ENCODE measurements at places on chromosomes 6 and 20.

- DNase-seq: no peak
Observed at GRCh38 chr6:9620263-9620662, 794.6 kb downstream of the TFAP2A start.

GRCh38 chr20:35611482-35611881 is 4.1 kb upstream of the SPAG4 start:
- DNase-seq: no peak

DNA sequence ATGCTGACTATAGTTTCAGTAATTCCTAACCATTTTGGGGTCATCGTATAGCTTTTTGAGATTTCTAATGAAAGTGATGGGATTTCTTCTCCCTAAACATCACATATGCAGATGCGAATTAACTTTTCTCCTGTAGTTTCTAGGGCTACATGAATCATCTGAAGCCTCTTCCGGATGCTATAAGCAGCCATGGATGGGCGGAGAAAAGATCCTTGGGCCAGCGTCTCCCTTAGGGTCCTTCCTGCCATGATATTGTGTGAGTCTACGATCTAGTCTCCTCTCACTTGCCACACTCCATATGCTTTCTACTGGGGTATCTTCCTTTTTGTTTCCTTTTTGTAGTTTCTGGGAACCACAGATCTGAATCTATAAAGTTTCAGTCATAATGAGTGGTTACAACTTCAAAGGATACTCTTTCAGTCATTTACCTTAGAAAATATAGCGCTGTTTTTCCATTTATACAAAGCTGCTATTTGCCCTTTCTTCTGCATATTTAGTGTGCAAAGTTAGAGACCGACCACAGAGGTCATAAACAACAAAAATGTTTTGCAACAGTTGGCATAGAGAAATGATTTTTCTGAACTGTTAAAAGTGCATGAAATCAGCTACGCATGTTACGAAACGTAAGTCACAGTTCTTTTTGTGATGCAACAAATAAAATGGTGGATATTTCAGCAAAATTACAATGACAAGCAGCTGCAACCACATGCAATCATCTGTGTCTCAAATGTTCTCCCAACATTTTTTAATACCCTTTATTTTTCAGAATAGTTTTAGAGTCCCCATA is 396.2 kb upstream of the SLC35B3 start:
- DNase-seq: no peak

DNA sequence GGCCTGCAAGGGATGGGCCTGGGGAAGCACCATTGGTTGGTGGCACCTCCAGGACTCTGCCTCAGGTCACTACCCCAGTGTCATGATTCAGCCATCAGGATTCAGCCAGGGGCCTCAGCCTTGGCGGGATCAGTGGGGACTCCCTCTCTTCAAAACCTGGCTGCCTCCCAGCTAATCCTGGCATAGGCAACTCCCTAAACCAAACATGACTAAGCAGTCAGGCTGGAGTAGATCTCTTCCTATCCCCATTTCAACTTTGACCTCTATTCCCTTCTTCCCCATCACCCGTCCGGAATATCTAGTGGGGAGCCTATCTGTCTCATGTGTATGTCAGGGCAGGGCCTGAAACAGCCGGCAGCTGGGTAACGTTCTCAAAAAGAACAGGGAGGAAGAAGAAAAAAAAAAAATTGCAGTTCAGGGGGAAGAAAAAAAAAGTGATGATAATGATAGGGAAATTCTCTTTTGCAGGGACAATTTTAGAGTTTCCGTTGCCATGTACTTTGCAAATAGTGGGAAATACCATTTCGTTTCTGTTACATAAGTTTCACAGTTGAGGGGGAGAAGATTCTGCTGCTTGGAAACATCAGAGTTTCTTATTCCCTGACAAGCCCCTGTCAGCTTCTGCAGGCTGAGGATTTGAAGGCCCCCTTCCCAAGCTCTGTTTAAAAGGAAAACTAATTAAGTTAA is 4.1 kb upstream of the PREX1 start:
- no peak for DNase-seq

- DNase-seq: no peak
Observed at GRCh38 chr6:20723236-20723635, 189.0 kb downstream of the CDKAL1 start.

DNA sequence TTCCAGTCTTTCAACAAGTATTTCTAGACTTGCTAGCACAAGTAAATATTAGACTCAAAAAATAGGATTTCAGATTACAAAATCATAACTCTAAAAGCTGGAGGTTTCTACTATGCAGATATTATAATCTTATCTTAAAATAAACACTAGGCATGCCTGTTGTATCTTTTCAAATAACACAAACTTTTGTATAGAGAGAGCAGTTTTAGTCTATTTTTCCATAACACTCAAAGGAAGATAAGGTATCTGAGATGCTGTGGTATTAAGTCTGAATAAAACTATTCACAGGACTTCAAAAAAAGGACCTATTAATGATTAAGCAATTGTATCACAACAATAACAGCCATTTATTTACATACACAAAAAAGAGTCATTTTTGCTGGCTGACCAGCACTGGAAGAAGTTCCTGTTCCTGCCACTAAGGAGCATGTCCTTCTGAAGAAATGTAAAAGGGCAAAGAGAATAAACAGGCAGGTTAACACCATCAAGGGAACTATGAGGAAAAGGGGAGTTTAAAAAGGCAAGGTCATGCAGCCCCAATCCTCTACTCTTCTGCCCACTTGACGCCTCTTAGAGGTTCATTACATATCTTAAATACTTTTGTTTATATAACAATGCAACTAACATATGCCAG is 39.4 kb downstream of the REPS1 start:
- DNase-seq: no peak

DNA sequence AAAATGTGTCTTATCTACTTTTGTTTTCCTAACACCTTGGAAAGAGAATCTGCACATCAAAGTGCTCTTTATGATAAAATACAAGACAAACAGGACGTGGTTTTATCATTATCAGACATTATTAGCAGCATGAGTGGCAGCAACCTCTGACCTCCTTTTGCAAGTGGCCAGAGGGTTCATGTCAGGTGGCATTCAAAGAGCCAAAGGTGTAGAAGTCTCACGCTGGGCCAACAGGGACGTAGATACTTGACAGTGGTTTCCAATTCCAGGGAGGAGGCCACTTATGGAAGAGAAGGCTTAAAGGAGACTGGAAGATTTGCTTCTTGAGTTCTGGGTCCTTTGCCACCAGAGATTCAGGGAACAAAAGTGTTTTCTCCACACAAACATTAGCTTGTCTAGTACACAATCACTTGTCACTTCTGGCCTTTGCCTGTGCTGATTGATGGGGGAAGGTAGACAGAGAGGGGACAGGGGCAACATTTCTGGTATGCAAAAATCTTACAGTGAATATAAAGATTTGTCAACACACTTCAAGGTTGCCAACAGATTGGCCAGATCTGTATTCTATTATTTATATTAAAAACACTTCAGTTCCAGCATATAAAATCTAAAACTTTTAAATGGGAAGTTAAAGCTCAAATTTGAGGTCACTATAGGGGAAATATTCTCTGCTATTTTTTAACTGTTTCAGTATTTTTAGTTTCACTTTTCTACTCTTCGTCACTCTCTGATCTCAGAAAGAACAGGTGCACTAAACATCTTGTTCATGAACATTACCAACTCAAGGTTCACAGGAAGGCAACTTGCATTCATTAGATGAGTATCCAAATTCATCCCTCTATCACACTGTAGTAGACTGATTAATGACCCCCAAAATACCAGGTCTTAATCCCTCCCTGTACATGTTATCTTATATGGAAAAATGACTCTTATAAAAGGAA is 52.1 kb upstream of the FBXO30 start:
- no peak for DNase-seq

DNA sequence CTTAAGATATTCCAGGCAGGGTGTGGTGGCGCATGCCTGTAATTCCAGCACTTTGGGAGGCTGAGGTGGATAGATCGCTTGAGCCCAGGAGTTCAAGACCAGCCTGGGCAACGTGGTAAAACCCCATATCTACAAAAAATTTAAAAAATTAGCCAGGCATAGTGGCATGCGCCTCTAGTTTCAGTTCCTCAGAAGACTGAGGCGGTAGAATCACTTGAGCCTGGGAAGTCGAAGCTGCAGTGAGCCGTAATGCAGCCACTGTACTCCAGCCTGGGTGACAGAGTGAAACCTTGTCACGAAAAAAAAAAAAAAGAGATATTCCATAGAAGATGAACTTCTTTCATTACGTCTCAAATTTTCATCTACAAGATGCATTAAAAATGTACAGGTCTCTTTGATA is 46.7 kb upstream of the ISM1 start:
- no peak for DNase-seq

DNA sequence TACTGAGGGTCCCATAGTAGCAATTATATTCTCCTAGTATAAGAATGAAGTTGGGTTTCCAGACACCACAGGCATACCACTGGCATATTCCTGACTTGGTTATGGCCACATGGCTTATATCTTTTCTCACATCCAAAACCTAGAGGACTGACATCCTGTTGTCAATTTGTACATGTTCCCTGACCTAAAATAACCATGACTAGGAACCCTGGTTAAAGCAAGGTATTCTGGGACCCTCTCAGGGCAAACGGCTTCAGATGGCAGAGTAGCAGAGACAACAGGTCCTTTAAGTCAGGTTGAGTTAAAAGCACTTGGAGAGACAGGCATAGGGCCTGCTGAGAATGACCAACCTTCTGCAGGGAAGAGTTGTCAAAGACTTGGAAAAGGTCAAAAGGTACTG is 12.6 kb downstream of the MAP3K5 start:
- DNase-seq: no peak

DNA sequence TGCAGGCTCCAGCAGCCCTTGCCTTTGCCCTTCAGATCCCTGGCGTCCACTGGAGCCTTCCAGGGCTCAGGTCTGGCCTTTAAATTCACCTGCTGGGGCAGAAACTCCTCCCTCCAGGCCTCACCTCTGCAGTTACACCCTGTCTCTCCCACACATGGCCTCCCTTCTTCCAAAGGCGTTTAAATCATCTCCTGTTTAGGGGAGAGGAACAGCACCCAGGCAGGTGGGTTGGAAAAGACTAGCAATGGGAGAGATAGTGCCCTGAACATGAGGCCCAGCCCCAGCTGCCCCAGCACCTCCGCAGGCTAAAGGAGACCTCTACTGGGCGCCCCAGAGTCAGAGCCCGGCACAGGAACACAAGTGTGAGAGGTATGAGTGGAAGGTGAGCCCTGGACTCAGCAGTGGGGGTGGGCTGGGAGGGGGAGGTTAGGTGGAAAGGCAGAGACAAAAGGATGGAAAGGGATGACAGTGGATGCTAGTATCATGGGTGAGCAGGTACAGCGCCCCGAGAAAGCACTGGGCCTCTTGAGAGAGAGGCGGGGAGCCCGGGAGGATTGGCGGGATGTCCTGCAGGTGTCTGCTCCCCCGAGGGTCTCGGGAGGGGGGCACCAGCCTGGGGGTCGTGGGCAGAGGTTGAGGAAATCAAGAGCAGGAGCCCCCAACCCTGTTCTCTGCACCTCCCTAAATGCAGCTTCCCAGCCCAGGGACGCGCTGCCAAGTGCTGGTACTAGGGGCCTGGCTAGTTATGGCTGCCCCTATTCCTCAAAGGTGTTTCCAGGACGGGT is at the start of gene CST9:
Gene CST9, minus strand, starts transcription at position 51 of the 785 bp plus-strand sequence. CDS start 53 bp downstream, outside the sequence.
- no peak for DNase-seq

GRCh38 chr20:10565922-10566897 is 107.6 kb downstream of the JAG1 start:
- DNase-seq: no peak

Data from stimulated activated CD8-positive, alpha-beta memory T cell treated with anti-CD3 and anti-CD28 coated beads, Interleukin-7, amount 100 ng/mL, for 4 hours (primary cell).